ENCODE measurements at places on chromosomes 1 and 21.

DNA sequence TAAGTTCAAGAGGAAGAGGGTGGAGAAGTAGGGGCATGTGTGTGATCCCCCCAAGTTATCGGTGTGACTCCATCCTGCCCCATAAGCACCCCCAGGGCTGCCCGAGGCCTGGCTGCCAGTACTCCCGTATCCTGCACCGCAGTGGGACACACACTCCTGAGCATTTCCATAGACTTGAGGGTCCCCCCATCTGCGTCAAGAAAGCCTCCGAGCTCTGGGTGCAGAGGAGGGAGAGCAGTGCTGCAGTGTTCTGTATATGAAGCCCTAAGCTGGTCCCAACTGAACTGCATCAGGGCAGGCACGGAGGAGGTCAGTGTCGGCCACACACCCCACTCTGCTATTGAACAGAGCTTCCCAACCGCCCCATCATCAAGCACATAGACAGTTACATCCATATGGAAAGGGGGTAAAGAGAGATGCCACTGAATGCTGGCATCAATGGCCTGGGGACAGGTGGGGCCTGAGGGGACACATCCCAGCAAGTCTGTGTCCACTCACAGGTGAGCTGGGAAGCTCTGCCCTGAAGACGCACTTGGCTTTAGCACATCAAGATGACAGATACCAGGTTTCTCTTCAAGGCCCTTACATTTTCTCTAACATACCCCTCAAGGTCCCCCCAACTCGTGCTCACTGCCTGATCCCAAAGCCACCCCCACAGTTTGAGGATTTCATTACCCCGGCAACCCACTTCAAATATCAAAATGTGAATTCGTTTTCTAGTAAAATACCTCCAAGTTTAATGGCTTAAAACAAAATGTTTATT lies 64.3 kb downstream of the EVA1C start:
- DNase-seq, result no peak

DNA sequence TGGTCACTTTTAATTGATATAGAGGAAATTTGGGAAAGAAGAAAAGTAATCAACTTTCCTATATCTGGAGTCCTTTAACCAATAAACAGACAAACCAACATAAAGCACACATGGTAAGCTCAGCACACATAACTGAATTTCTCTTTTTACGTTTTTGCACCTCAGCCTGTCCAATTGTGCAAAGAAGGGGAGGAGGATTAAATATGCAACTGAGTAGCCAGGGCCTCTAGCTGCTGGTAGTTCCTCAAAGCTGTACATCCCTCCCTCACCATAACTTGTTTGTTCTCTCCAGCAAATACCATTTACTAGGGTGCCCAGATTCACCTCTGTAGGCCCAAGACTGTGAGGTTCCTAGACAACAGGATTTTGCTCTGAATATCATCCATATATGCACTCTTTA lies 25.4 kb downstream of the ST6GALNAC5 start:
- no peak for DNase-seq

DNA sequence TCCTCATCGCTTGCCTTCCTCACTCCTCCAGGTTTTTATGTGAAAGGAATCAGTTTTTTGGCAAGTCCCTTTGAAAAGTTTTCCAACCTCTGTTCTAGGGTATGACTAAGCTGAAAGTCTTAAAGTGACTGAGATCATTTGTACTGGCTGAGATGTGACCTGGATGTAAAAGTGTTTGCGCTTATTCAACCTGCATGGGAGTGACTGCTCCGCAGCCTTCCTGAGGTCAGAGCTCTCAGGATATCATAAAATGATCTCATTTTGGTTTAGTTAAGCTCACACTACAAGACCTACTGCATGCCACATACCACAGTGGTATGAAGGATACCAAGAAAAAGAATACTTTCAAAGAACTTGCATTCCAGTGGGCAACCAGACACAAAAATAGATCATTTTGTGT lies 29.8 kb upstream of the TADA1 start:
- DNase-seq, result no peak

DNA sequence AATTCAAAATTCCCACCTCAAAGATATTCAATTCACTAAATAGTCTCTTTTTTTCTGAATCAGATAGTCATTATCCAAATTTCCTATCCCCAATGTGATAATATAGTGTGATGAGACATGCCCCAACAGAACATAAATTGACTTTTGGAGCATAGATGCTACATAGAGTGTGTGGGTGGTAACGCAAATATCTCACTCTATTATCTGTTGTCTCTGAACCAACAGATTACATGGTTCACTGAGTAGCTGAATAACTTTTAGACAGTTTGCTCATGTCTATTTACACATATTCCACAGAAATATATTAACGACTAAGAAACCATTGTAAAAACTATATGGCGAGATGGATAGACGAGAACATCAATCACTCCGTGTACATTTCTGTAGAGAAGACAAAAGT lies 209.9 kb downstream of the BARHL2 start:
- DNase-seq, result no peak

- DNase-seq, result no peak
These were observed 1.9 kb upstream of the CA6 start for GRCh38 chr1:8943498-8944405.

DNA sequence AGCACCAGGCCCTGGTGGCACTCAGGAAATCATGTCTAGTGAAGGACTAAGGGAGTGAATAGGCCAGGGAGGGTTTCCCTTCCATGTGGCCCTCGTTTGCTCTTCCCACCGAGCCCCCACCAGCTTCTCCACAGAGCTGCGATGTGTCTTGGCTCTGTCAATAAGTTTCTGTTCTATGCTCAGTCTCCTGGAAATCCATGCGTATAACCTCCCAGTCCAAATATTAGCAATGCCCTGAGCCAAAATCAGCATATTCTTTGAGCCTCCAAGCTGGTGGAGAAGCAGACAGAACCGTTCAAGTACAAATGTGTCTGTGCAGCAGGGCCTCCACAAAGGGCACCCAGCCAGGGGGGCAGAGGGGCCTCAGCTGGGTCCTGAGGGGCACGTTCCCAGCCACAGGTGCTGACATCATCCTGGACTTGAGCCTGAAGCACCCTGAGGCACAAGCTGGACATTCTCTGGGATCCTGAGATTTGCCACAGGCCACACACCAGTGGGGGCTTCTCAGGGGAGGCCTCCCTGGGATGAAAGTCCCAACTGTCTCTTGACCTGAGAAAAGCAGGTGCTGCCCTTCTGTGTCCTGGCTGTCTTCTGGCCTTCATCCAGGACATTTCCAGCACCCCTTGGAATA lies 350.5 kb upstream of the VAMP3 start:
- no peak for DNase-seq

DNA sequence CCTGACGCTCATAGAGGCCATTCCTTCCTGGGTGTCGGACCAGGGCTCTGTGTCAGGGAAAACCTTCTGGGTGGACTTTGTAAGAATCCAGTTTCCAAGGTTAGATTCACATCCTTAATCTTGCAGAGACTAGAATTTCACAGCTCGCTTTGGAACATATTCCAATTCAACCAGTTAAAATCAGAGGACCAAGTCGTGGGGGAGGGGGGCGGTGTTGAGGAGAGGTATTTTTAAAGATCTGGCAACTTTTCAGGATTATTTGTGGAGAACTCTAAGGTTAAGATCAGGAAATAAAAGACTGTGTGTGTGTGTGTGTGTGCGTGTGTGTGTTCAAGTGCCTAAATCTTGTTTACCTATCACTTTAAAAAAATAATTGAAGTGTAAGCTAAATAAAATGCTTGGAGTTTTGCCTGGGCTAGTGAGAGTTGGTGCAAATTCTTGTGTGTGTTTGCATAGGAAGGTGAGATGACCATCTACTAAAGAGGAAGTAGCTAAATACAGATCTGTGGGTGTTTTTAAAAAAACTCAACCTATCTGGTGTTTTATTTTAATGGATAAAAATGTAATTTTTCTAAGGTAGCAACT lies 21.8 kb downstream of the TENT5C start:
- DNase-seq, result peak; percentile 44

GRCh38 chr1:185528084-185528676 lies 206.0 kb upstream of the HMCN1 start:
- DNase-seq, result no peak

- DNase-seq, result no peak
These were observed 63.6 kb upstream of the GNG12 start for GRCh38 chr1:67896826-67897225.

- no peak for DNase-seq
These were observed 15.2 kb downstream of the SPOCD1 start for GRCh38 chr1:31800674-31800967.

DNA sequence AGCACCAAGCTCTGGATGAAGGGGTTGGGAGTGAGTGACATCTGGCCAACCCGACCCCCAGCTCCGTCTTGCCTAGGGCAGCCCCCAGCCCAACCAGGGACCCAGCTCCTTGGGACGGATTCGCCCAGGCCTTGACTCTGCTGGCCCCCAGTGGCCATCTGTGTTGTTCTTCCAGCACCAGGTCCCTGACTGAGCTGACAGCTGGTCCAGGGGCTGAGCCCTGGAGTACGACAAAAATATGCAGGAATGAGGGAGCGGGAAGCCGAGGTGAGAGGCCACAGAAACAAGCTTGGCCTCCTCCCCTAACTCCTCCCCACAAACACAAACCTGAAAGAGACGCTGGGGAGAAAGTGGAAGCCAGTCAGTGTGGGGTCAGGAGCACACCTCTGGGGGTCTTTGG lies 55.0 kb upstream of the PAX7 start:
- peak; percentile 65 for DNase-seq

- no peak for DNase-seq
These were observed 83.6 kb downstream of the CAMTA1 start for GRCh38 chr1:6868660-6869380.

- DNase-seq, result no peak
These were observed 73.3 kb downstream of the HSF2BP start for GRCh38 chr21:43585924-43586413.

DNA sequence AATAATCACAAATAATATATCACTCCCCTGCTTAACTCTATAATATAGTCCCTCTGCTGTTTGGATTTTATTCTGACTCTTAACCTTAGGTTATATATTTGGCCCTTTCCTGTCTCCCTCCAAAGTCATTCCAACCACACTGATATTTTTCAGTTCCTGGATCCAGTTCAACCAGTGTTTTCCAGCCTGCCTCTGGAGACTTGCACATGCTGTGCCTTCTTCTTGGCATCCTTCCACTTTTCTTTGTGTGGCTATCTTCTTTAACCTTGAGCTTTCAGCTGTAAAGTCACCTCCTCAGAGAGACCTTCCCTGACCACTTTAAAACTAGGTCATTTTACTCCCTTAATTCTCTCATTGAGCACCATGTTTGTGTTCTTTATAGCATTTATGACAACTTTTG lies 19.4 kb downstream of the CERS2 start:
- no peak for DNase-seq

DNA sequence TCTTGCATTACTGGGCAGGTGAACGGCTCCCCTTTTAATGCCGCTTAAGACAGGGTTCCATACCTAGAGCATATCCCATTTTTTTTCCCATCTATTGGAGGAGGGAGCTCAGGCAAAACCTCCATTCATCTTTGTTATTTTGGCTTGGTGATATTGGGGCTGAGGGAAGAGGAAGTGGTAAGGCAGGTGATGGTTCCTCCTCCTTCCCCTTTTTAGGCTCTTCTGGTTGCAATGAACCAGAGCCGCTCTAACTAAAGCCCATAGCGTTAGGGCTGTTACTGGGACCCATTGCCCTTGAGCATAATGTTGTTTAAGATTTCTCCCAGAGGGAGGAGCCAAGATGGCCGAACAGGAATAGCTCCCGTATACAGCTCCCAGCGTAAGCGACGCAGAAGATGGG lies 21.1 kb downstream of the PYHIN1 start:
- no peak for DNase-seq

Data from NCI-H2107 (cell line).